ENCODE measurements at places on chromosomes 11 and 22.

GRCh38 chr11:2863276-2863618, 22.3 kb downstream of the CDKN1C start:
- DNase-seq: no peak

DNA sequence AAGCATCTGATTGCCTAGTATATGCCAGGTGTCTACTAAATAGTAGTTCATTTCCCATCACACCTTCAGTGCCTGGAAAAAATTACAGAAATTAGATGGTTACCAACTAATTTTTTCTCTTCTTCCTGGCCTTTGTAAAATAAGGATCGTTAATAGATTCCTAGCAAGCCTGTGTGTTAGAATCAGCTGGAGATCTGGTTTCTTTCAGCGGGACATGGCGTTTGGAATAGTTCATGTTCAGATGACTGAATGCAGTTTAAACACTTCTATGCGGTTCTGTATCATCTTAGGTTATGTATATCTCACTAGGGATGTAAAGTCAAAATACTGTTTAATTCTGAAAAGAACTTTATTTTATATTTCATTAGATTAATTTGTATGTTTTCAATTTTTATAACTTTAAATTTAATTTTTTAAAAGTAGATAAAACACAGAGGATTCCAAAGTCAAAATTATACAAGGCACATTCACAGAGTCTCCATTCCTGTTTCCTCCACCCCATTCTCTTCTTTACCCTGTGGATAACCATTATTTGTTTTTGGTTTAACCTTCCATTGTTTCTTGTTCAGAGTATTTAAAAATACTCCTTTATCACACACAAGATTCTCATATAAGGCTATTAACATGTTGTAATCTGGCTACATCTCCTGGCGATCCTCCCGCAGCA, 132.8 kb downstream of the ATXN10 start:
- no peak for DNase-seq

GRCh38 chr11:67675058-67675747, 780 bp upstream of the ALDH3B2 start:
- no peak for DNase-seq

GRCh38 chr22:26885441-26886261, 228.3 kb downstream of the MIAT start:
- DNase-seq: no peak

- DNase-seq: no peak
These were observed 13.4 kb downstream of the NFAM1 start for GRCh38 chr22:42418811-42419242.

DNA sequence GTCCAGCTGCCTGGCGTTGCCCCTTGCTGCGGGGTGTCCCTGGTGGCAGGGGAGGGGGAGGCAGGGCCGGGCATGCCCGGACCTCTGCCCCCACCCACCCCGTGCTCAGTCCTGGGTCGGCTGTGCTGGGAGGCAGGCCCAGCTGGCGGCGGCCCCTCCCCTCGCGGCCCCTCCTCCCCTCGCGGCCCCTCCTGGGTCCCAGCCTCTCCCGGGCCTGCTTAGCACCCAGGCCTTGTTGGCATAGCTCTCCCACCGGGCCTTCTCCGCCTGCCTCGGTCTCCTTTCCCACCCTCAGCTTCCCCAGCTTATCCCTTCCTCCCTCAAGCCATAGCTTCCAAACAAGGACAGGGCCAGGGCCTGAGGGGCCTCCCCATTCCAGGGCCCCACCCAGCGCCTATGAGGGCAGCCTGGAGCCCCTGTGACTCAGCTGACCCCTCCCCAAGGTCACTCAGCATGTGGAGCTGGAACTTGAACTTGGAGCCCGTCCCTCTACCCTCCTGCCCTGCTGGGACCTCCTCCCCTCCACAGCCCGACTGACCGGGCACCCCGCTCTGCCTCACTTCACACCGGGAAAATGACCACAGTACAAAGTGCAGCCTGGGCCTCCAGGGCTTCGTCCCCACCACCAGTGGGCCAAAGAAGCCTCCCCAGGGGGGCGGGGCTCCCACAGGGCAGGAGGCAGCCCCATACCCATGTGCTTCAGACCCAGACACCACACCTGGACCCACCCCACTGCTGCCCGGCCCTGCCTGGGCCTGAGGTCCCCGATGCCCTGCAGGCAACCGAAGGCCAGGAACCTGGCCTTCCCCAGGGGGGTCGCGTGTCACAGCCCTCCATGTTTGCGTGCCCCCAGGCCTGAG, 1.2 kb downstream of the EPS8L2 start:
- no peak for DNase-seq

DNA sequence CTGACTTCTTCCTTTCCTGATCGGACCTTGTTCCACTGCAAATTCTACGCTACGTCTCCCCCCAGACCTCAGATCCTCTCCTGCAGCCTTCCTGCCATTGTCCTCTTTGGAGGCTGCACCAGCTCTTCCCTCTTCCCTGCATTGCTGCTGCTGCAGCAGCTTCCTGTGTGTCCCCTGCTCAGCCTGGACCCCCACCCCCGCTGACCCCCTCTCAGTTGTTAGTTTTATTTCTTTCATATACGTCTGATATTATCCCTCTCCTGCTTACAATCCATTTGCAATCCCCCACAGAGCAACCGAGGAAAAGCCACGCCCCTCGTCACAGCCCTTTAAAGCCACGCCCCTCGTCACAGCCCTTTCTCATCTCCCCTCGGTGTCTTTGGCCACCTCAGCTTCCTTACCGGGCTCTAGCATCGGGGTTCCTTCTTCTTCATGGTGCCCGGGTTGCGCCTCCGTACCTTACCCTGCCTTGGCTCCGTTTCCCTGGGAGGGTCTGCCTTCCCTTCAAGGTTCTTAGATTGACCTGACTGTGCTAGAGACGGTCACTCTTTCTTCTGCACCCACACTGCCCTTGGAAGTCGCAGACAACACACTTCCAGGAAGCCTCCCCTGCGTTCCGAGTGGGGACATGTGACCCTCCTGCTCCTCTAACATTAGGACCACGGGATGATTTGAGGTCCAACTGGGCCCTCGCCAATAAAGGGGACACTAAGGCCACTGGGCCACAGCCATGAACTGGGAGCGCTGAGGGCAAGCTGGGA, 4.8 kb downstream of the MRGPRG start:
- DNase-seq: no peak

All from NCI-H774 (cell line).